ENCODE measurements at places on chromosomes 2 and 18. TPM values are rescaled to one million over a fixed set of nuclear protein-coding genes. Genes with fewer than 3 reads are reported as not detected.

- H3K27ac ChIP-seq = peak overlapping the region; percentile 82
- H3K36me3 ChIP-seq = no peaks in the 10 kb centered on the region
- no peak for DNase-seq
- H3K4me1 ChIP-seq = peaks cover 46% of the 10 kb centered on the region
Observed at GRCh38 chr18:63161761-63162195, 157.8 kb downstream of the BCL2 start.

Gene KIAA2012
- 0.24 TPM for total RNA-seq

Gene GULP1
- 58.5 TPM for total RNA-seq

DNA sequence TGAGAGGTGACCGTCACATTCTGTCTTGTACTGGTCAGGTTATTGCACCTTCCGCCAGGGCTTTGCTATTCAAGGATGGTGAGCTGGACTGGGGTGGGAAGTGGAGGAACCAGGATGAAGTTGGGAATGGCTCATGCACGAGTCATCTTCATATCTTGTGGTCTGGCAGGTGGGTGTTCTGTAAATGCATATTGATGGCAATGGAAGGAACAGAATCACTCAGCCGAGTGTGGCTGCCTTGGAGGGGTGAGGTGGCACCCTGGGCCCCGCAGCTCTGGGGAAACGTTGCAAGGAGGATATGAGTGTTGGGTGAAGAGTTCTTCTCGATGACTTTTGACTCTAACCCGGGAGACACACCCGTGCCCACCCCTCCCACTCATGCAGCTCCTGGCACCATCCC is 1.2 kb downstream of the NEU2 start:
- no peaks in the 10 kb centered on the region for H3K36me3 ChIP-seq
- no peaks in the 10 kb centered on the region for H3K27me3 ChIP-seq
- no peak overlapping the region for H3K4me3 ChIP-seq
- H3K27ac ChIP-seq = no peak overlapping the region
- no peak for DNase-seq

- H3K4me3 ChIP-seq = no peak overlapping the region
- H3K4me1 ChIP-seq = peaks cover 52% of the 10 kb centered on the region
- no peak overlapping the region for H3K27ac ChIP-seq
- DNase-seq = no peak
- no peaks in the 10 kb centered on the region for H3K36me3 ChIP-seq
- no peaks in the 10 kb centered on the region for H3K27me3 ChIP-seq
Observed at GRCh38 chr2:226552571-226553285, 246.9 kb downstream of the IRS1 start.

GRCh38 chr2:216571909-216572513 is 61.2 kb upstream of the IGFBP2 start:
- H3K27me3 ChIP-seq = no peaks in the 10 kb centered on the region
- H3K36me3 ChIP-seq = peaks cover 3% of the 10 kb centered on the region
- H3K4me3 ChIP-seq = no peak overlapping the region

Gene CYP27A1
- total RNA-seq = 16.8 TPM

Gene CNDP1
- total RNA-seq = 0.75 TPM

- peaks cover 46% of the 10 kb centered on the region for H3K27me3 ChIP-seq
- H3K27ac ChIP-seq = no peak within 1 kb of the TSS
- H3K4me3 ChIP-seq = peak within 1 kb of the TSS; percentile 51
- peaks cover 6% of the 10 kb centered on the region for H3K4me1 ChIP-seq
- H3K36me3 ChIP-seq = no peaks in the 10 kb centered on the region
Observed at GRCh38 chr2:119223521-119224390, at the start of gene STEAP3. STEAP3 (plus strand) TSS chr2:119223834; CDS start chr2:119231013, 7,179 bp downstream.

Gene CRYBA2
- not detected for total RNA-seq

DNA sequence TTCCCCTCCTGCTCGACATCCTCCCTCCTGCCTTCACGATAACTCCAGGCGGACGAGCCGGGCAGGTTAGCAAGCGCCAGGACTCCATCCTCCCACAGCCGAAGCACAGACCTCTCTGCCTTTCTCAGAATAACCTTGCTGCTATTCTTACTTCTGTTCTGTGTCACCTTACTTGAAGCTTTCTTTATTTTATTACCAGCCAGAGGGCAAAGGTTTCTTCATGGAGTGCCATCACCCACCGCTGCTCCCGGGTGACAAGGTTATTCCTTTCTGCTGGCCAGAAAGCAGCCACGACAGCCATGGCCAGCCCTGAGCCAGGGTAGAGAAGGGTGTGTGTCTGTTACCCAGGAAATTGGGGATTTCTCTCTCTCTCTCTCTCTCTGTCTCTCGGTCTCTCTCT is 227.1 kb downstream of the ANAPC1 start:
- H3K27me3 ChIP-seq = no peaks in the 10 kb centered on the region
- H3K27ac ChIP-seq = peak overlapping the region; percentile 11
- no peak for DNase-seq
- H3K4me1 ChIP-seq = peaks cover 32% of the 10 kb centered on the region
- H3K36me3 ChIP-seq = no peaks in the 10 kb centered on the region

- peaks cover 3% of the 10 kb centered on the region for H3K4me1 ChIP-seq
- no peak for DNase-seq
- H3K27me3 ChIP-seq = no peaks in the 10 kb centered on the region
- no peak overlapping the region for H3K4me3 ChIP-seq
Observed at GRCh38 chr2:182784777-182785176, 68.7 kb downstream of the DNAJC10 start.

DNA sequence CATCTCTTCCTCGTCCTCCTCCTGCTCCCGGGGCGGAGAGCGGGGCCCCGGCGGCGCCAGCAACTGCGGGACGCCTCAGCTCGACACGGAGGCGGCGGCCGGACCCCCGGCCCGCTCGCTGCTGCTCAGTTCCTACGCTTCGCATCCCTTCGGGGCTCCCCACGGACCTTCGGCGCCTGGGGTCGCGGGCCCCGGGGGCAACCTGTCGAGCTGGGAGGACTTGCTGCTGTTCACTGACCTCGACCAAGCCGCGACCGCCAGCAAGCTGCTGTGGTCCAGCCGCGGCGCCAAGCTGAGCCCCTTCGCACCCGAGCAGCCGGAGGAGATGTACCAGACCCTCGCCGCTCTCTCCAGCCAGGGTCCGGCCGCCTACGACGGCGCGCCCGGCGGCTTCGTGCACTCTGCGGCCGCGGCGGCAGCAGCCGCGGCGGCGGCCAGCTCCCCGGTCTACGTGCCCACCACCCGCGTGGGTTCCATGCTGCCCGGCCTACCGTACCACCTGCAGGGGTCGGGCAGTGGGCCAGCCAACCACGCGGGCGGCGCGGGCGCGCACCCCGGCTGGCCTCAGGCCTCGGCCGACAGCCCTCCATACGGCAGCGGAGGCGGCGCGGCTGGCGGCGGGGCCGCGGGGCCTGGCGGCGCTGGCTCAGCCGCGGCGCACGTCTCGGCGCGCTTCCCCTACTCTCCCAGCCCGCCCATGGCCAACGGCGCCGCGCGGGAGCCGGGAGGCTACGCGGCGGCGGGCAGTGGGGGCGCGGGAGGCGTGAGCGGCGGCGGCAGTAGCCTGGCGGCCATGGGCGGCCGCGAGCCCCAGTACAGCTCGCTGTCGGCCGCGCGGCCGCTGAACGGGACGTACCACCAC is 2.1 kb downstream of the GATA6 start:
- peaks cover 62% of the 10 kb centered on the region for H3K27me3 ChIP-seq
- H3K4me1 ChIP-seq = peaks cover 43% of the 10 kb centered on the region
- DNase-seq = no peak
- peak overlapping the region; percentile 99 for H3K27ac ChIP-seq

Gene G6PC2
- not detected for total RNA-seq

GRCh38 chr2:182866095-182866460 is 359 bp downstream of the FRZB start:
- peak overlapping the region; percentile 38 for H3K27ac ChIP-seq
- peaks cover 2% of the 10 kb centered on the region for H3K27me3 ChIP-seq

Gene SAG
- not detected for total RNA-seq

Gene CFC1
- not detected for total RNA-seq

DNA sequence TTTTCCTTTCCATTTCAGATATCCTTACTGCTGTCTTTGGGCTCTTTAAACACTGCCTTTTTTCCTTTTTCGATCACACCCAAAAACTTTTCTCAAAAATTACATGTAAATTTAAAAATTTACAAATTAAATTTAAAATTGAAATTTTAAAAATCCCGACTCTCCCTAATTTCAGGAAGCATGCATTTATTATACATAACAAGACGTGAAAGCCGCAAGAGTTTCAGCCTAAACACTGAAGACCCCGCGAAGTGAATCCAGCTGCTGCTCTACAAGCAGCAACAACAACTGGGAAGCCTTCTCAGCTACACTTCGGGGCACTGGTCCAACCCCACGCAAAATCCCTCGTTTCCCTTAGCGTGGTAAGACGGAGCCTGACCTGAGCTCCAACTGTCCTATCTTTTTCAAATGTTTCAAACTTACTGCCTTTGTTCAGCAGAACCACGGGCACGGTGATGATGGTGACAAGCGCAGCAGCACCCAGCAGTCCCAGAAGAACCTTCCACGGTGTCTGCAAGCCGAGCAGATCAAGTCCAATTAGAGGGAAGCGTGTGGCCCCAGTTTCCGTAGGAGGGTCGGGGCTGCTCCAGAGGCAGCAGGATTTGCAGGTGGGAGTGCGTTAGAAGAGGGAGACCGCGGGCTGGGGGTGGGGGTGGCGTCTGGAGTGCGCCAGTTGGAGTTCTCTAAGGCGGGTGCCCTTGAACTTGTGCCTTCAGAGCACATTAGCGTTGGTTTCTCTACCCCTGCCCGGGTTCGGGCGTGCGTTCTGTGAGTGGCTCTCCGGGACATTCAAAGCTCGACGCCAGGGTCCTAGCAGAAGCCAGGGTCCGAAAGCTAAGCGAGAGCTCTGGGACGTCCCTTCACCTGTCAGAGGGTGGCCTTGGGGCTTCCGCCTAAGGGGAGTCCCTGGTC is 783 bp downstream of the DPP4 start:
- H3K27me3 ChIP-seq = peaks cover 31% of the 10 kb centered on the region
- peak overlapping the region; percentile 69 for H3K4me3 ChIP-seq

DNA sequence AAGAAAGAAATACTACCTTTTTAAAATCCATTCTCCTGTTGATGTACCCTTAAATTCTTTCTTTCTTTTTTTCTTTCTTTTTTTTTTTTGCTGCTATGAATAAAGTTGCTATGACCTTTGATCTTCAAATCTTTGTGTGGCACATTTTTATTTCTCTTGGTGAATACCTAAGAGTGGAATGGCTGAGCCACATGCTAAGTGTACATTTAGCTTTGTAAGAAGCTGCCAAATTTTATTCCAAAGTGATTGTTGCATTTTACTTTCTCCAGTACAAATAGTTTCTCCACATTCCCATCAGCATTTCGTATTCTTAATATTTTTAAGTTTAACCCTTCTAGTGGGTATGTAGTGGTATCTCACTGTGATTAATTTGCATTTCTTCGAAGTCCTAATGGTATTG is 88.8 kb upstream of the RAB27B start:
- H3K4me3 ChIP-seq = no peak overlapping the region
- H3K36me3 ChIP-seq = no peaks in the 10 kb centered on the region
- no peak overlapping the region for H3K27ac ChIP-seq
- H3K27me3 ChIP-seq = peaks cover 2% of the 10 kb centered on the region

GRCh38 chr18:24987303-24988252 is 364.4 kb downstream of the ZNF521 start:
- H3K4me1 ChIP-seq = peaks cover 30% of the 10 kb centered on the region
- H3K4me3 ChIP-seq = no peak overlapping the region
- peak overlapping the region; percentile 89 for H3K27ac ChIP-seq
- DNase-seq = no peak

Data from mesothelial cell of epicardium (in vitro differentiated cells).